ENCODE measurements at places on chromosomes 16 and 17.

DNA sequence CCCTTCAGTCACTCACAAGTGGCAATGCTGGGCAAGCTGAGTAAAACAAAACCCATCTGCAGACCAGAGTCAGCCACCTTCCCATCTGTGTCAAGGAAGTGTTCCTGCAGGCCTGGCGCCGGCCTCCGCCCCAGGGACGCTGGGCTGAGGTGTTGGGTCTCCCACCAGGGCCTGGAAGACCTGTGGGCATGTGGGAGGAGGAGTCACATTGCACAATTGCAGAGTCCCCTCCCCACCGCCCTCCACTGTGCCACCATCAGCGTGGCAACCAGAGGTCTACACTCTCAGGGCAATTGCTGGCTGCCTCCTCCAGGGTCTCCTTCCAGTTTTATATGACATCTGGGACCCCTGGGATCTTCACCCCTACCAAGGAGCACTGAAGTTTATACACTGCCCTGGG lies 3.0 kb upstream of the MYO15A start:
- DNase-seq, result no peak

DNA sequence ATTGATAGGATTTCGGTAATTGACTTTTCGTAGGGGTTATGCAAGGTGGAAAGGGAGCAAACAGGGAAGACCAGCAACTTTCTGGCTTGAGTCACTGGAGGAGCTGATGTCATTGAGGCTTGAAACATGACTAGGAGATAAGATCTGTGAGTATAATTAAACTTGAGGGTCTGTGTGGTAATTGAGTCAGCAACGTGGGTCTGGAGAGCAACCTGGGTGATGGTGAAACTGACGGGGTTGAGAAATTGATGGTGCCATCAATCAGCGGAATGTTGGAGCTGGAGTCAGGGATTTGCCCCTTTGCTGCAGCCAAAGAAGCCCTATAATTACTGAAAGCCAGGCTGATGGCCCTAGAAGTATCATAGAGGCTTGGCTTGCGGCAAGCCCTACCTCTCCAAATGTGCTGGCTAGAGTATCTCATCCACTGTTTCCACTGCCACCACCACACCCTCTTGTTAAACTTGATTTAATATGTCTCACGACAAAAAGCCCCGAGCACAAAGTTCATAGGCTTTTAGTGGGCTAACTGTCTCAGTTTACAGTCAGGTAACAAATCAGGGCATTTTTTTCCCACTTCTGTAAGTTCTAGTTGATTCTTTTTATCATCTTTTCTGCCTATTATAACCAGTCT lies 186.9 kb upstream of the ELAC2 start:
- no peak for DNase-seq

- DNase-seq, result no peak
Measured at GRCh38 chr17:48335146-48335784, 94.7 kb downstream of the SKAP1 start.

- no peak for DNase-seq
Measured at GRCh38 chr17:56020369-56020768, 132.9 kb upstream of the ANKFN1 start.

DNA sequence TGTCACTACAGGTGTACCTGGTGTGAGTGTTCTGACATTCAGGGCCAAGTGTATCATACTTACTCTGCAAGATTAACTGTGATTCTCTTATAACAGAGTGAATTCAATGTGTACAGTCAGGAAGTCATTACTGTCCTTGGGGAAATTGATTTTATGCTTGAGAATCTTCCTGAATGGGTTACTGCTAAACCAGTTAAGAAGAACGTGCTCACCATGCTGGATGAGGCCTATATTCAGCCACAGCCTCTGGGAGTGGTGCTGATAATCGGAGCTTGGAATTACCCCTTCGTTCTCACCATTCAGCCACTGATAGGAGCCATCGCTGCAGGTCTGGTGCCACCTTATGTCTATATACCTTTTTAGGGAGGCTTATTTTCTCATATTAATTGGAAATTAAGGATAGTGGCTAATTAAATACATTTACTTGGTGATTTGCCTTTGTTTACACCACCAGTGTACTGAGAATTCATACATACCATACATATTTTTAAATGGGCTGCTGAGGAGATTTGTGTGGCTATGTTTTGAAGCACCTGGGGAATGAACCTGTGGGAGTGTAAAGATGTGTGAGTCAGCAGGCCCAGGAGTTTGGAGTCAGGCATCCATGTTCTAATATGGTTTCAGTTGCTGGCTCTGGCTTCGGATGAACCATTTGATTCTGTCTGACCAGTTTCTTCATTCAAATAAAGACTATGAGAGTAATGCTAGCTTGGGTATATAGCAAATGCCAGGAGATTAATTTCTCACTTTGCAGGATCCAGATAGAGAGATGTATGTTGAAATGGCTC lies 3.1 kb downstream of the ALDH3A2 start:
- DNase-seq, result no peak

- no peak for DNase-seq
Measured at GRCh38 chr17:51481370-51481769, 221.0 kb downstream of the UTP18 start.

- no peak for DNase-seq
Measured at GRCh38 chr17:40598619-40599467, 33.6 kb upstream of the CCR7 start.
